ENCODE measurements at places on chromosomes 13 and 19. TPM values are rescaled to one million over a fixed set of nuclear protein-coding genes. Genes with fewer than 3 reads are reported as not detected.

GRCh38 chr13:73657821-73658540 lies 476.2 kb downstream of the KLF12 start:
- no peak overlapping the region for H3K4me3 ChIP-seq
- H3K36me3 ChIP-seq: no peaks in the 10 kb centered on the region
- no peak for DNase-seq
- H3K4me1 ChIP-seq: no peaks in the 10 kb centered on the region

GRCh38 chr13:25945596-25945995 lies 106.2 kb downstream of the SHISA2 start:
- no peaks in the 10 kb centered on the region for H3K27me3 ChIP-seq
- no peak overlapping the region for H3K27ac ChIP-seq
- H3K36me3 ChIP-seq: no peaks in the 10 kb centered on the region
- H3K4me3 ChIP-seq: no peak overlapping the region

DNA sequence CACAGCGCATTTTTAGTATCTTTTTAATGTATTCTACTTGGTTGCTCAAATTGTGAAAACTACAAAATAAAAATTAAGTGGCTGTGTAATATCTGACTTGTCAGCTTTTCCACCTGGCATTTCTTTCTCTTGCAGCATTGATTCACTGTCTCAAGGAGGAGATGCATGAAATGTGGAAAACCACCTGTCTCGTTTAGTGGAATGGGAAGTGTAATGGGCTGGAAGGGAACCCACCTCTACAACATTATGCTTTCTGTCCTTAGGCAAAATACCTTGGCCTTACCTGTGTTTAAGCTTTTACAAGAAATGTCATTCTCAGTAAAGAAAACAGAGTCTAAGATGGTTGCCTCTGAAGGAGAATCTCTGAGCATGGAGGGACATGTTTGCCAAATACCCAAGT lies 67.8 kb downstream of the FAM216B start:
- H3K36me3 ChIP-seq: no peaks in the 10 kb centered on the region
- DNase-seq: no peak
- H3K4me1 ChIP-seq: no peaks in the 10 kb centered on the region
- no peaks in the 10 kb centered on the region for H3K27me3 ChIP-seq
- H3K27ac ChIP-seq: no peak overlapping the region

DNA sequence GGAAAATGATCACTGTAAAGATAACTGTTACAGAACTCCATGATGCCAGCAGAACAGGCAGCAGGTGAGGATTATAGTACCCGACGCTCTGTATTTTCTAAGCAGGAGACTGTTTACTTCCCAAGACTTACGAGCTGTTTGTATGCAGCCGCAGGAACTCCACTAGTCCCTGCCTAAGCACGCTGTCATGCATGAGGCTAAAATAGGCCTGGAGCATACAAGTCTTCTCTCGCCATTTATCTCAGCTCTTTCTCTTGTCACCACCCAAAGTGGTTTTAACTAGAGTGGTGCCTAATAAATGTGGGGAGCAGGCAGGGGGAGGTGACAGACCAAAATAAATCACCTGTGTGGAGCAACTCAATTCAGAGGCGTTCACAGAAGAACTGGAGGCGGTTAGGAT lies 175.8 kb downstream of the TDRD3 start:
- H3K4me3 ChIP-seq: no peak overlapping the region
- no peak overlapping the region for H3K27ac ChIP-seq
- H3K36me3 ChIP-seq: no peaks in the 10 kb centered on the region

Gene OR7A5
- not detected for polyA plus RNA-seq

GRCh38 chr13:80348314-80348713 lies 7.4 kb upstream of the SPRY2 start:
- no peaks in the 10 kb centered on the region for H3K27me3 ChIP-seq
- H3K36me3 ChIP-seq: no peaks in the 10 kb centered on the region
- no peak overlapping the region for H3K4me3 ChIP-seq
- DNase-seq: no peak
- peaks cover 4% of the 10 kb centered on the region for H3K4me1 ChIP-seq

Gene ZNF728
- not detected for polyA plus RNA-seq

GRCh38 chr13:109567315-109567714 lies 219.1 kb downstream of the IRS2 start:
- H3K4me1 ChIP-seq: peaks cover 11% of the 10 kb centered on the region
- no peak overlapping the region for H3K27ac ChIP-seq
- no peaks in the 10 kb centered on the region for H3K36me3 ChIP-seq
- H3K27me3 ChIP-seq: no peaks in the 10 kb centered on the region

Gene GPC6
- 0.70 TPM for polyA plus RNA-seq

Gene KLK4
- polyA plus RNA-seq: not detected

DNA sequence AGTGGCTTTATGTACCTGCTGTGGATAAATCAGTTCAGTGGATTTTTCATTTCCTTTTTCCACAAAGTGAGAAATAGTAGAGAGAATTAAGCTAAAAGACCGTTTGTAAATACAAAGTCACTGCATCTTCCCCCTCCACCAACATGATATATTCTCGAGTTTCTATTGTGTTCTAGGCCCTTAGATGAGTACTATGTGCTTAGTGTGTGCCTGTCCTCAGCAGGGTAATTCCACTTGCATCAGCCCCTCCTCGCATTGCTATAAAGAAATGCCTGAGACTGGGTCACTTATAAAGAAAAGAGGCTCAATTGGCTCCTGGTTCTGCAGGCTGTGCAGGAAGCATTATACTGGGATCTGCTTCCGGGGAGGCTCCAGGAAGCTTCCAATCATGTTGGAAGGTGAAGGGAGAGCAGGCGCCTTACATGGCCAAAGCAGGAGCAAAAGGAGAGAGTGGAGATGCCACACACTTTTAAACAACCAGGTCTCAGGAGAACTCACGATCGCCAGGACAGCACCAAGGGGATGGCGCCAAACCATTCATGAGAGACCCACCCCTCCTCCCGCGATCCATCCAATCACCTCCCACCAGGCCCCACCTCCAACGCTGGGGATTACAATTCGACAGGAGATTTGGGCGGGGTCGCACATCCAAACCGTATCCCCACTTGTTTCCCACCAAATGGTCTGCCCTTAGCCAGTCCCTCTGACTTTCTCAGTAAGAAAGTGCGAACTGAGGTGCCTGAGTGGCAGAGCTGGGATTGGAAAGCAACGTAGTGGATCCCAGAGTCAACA lies 102.3 kb upstream of the ABCC4 start:
- no peak overlapping the region for H3K27ac ChIP-seq
- no peaks in the 10 kb centered on the region for H3K36me3 ChIP-seq
- peak overlapping the region; percentile 34 for H3K4me3 ChIP-seq
- peak; percentile 21 for DNase-seq
- H3K27me3 ChIP-seq: peaks cover 15% of the 10 kb centered on the region
- no peaks in the 10 kb centered on the region for H3K4me1 ChIP-seq

DNA sequence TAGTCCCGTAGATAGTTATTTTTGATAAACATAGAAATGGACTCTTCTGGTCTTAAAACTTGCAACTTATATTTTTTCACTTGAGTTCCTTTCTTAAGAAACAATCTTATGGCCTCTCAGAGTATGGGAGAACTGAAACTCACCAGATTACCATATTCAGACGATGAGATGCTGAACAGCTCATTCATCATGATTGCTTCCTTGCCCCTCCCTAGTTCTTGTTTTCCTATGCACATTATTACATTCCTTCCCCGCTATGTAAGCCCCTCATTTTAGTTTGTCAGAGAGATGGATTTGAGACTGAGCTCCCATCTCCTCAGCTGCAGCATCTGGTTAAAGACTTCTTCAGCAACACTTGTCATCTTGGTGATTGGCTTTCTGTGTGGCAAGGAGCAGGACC lies 158.5 kb downstream of the SLITRK6 start:
- H3K4me1 ChIP-seq: no peaks in the 10 kb centered on the region
- H3K36me3 ChIP-seq: no peaks in the 10 kb centered on the region
- H3K4me3 ChIP-seq: no peak overlapping the region
- DNase-seq: no peak
- H3K27ac ChIP-seq: no peak overlapping the region

DNA sequence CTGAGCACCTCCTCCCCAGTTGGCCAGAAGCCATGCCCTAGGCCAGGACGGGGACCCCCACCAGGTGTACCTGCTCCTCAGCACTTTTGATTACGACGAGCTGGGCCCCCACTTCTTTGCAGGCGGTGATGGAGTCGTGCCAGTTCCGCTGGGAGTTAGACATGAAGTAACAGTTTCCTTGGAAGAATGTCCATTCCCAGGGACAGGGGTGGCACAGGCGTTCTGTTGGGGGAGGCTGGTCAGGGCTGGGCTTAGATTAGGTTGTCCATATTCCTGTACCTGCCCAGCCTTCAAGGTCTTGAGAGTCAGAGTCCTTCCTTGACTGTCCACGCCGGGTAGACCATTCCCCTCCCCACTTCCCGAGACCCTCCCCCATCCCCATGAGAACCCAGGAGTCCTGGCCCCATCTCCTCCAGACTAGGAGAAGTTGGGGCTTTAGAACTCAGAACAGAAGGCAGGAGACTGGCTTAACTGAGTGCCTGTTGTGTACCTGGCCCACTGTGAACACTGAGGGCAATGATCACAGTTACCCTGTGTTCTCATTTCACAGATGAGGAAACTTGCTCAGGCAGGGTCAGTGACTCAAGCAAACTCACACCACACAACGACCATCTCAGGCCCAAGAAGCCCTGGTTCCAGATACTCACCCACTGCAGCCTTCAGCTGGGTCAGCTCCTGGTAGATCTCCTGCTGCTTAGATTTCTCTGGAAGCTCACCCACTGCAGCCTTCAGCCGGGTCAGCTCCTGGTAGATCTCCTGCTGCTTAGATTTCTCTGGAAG lies 2.3 kb downstream of the CD209 start:
- H3K27me3 ChIP-seq: no peaks in the 10 kb centered on the region
- no peak overlapping the region for H3K4me3 ChIP-seq
- H3K27ac ChIP-seq: no peak overlapping the region
- H3K36me3 ChIP-seq: no peaks in the 10 kb centered on the region
- no peaks in the 10 kb centered on the region for H3K4me1 ChIP-seq

- peak overlapping the region; percentile 45 for H3K27ac ChIP-seq
- peak overlapping the region; percentile 23 for H3K4me3 ChIP-seq
- H3K27me3 ChIP-seq: no peaks in the 10 kb centered on the region
- peak; percentile 93 for DNase-seq
These were observed 77.9 kb downstream of the ZNF536 start for GRCh38 chr19:30450100-30450499.

- H3K4me3 ChIP-seq: no peak overlapping the region
- H3K27me3 ChIP-seq: no peaks in the 10 kb centered on the region
- no peak for DNase-seq
- no peaks in the 10 kb centered on the region for H3K4me1 ChIP-seq
These were observed 96.3 kb upstream of the GPR183 start for GRCh38 chr13:99403458-99403971.

GRCh38 chr13:22176968-22177520 lies 506.2 kb downstream of the FGF9 start:
- no peaks in the 10 kb centered on the region for H3K27me3 ChIP-seq
- no peak for DNase-seq
- H3K4me3 ChIP-seq: no peak overlapping the region
- H3K27ac ChIP-seq: no peak overlapping the region
- H3K36me3 ChIP-seq: no peaks in the 10 kb centered on the region

- H3K36me3 ChIP-seq: no peaks in the 10 kb centered on the region
- H3K27me3 ChIP-seq: no peaks in the 10 kb centered on the region
- H3K4me1 ChIP-seq: no peaks in the 10 kb centered on the region
- no peak overlapping the region for H3K4me3 ChIP-seq
- DNase-seq: peak; percentile 65
These were observed 28.7 kb upstream of the KCTD15 start for GRCh38 chr19:33767898-33768413.

Gene CPB2
- polyA plus RNA-seq: not detected

Gene ZNF850
- polyA plus RNA-seq: 0.19 TPM

Gene ZNF382
- 1.3 TPM for polyA plus RNA-seq

DNA sequence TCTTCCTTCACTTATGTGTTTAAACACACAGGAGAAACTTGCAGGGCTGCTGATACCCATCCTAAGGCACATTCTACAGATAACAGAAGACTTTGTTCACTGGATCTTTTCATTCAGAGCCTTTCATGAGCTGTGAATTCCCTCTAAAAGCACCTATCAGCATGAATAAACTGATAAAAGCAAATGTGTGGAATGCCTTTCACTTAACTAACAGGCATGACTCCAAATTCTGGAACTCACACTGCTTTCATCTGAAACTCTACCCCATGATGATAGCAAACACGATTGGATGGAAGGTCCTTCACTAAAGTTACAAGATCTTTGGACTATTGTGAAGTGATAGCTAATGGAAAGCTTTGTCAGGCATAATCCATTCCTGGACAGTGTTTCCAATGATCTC lies 457.3 kb downstream of the EFNB2 start:
- peaks cover 3% of the 10 kb centered on the region for H3K4me1 ChIP-seq
- H3K27ac ChIP-seq: no peak overlapping the region
- no peak for DNase-seq

DNA sequence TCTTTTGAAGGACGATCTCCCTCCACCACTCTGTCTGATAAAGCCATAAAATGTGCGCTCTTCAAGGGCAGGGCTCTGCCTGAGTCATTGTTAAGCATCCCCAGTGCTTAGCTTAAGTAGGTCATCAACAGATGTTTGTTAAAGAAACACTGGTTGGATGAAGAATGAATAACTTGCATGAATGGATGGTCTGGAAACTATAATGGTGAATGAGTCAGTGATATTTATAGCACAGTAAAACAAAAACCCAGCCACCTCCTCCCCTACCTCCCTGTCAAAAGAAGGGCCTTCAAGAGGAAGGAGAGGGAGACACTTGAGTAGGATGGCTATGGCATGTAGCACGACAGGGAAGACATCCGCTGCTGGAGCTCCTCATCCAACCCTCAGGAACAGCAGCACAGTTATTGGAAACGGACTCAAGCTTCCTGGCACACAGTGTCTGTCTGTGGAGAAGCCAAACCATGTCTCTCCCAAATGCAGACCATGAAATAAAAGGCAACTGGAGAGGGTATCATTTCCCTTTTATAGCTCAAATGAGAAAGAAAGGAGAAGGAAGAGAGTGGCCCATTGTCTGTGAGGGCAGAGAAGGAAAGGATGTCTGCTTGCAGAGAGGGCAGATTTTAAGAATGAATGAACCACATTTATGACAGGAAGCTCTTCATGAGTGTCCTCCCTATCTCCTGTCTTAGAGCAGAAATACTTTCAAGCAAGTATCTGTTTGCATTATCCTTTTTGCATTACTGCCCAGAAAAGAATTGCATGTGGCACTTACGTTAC lies 183.5 kb upstream of the UBL3 start:
- H3K36me3 ChIP-seq: no peaks in the 10 kb centered on the region
- peaks cover 3% of the 10 kb centered on the region for H3K4me1 ChIP-seq
- no peaks in the 10 kb centered on the region for H3K27me3 ChIP-seq
- peak; percentile 26 for DNase-seq
- no peak overlapping the region for H3K4me3 ChIP-seq

GRCh38 chr13:46698910-46699460 lies 98.0 kb downstream of the ESD start:
- DNase-seq: no peak
- no peak overlapping the region for H3K4me3 ChIP-seq
- H3K36me3 ChIP-seq: peaks cover 72% of the 10 kb centered on the region
- no peaks in the 10 kb centered on the region for H3K27me3 ChIP-seq
- peak overlapping the region; percentile 51 for H3K27ac ChIP-seq

GRCh38 chr13:25302121-25302520 lies 696 bp downstream of the NUP58 start:
- peak overlapping the region; percentile 82 for H3K4me3 ChIP-seq
- H3K27me3 ChIP-seq: no peaks in the 10 kb centered on the region
- H3K4me1 ChIP-seq: peaks cover 39% of the 10 kb centered on the region
- H3K27ac ChIP-seq: peak overlapping the region; percentile 94

- no peak overlapping the region for H3K27ac ChIP-seq
- DNase-seq: no peak
- H3K4me1 ChIP-seq: no peaks in the 10 kb centered on the region
- H3K27me3 ChIP-seq: no peaks in the 10 kb centered on the region
These were observed 207.5 kb downstream of the ENOX1 start for GRCh38 chr13:43579321-43579720.

GRCh38 chr13:49304763-49305700 lies 57.3 kb downstream of the CDADC1 start:
- no peak overlapping the region for H3K4me3 ChIP-seq
- H3K27me3 ChIP-seq: no peaks in the 10 kb centered on the region
- H3K4me1 ChIP-seq: peaks cover 94% of the 10 kb centered on the region
- H3K27ac ChIP-seq: peak overlapping the region; percentile 48
